ENCODE measurements at places on chromosomes 2 and 18.

DNA sequence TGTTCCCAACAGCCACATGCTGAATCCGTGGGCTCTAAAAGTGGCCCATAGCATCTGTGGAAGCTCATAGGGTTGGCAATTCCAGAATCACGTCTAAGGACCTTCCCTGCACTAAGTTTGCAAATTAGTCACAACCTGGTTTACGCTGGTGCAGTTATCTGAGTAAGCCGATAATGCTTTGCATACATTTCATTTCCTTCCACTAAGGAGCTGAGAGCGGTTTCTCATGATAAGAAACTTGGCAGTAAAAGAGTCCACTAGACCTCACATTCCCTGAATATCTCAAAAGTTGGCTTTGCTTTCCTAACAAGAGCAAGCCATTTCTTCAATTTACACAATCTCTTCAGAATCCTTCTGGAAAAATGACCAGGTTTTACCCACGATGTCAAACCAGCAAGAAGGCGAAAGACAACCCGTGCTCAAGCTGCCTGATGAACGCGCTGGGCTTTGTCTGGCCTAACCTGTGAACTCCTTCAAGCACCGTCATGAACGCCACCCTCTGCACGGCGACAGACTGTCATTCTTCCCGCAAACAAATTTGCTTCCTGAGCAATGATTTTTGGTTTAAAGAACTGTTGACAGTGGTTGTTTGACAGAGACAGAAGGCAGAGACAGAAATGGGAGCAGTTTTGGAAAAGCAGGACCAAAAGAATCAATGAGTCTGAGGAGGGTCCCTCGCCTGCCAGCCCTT lies 73.0 kb upstream of the COPS8 start:
- DNase-seq, result no peak

DNA sequence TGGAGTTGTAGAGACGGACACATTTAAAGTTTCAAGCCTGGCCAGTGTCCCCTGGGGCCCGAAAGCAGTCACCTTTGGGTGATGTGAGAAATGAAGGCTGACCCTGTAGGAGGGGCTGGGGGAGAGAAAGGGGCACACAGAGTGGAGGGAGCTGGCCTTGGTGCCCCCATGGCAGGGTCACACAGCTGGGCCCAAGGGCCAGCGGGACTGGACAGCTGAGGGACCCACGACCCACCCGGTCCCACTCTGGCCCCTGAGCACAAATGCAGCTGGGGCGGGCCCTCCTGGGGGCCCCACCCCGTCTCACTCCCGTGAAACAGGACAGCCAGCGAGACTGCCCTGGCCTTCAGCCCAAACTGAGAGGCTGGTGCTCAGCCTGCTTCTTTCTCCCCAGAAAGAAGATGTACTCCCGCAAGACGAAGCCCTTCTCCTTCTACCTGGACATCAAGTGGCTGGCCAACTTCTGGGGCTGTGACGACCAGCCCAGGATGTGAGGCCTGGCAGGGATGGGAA lies 6.1 kb downstream of the AGXT start:
- no peak for DNase-seq

DNA sequence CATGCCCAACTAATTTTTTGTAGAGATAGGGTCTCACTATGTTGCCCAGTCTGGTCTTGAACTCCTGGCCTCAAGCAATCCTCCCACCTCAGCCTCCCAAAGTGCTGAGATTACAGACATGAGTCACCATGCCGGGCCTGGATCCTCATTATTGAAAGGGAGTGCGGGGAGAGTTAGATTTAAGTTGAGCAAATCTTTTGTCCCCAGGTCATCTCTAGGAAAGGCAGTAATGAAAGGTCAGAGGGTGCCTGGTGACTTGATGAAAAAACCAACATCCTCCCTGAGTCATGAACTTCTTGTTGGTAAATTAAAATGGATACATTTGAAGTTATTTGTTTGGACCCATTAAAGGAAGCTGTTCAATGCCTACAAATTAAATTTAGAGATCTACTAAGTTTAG lies 25.1 kb downstream of the STAT4 start:
- DNase-seq, result no peak

DNA sequence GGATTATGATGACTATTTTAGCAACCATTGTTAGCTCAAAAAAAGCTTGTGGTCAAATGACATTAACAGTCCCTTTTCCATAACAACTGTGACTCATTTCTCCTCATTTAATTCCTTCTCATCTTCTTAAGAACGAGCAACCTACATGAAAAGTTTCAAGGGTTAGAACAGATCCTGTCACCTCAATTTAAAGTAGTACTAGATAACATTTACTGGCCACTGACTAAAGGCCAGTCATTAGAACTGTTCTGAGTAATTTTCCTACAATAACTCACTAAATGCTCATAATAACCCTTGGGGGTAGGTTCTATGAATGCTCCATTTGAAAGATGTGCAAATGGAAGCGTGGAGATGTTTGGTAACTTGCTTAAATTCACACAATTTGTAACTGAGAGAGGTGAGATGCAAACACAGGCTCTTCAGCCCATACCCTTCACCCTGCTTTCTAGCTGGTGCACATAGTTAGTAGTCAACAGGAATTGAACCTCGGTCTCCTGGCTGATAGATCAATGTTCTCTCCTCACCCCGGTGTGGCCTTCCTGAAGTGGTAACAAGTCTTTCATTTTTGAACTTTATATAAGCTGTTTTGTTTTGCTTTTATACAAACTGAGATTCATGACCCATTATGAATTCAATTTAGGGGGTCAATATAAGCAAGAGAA lies 212.5 kb downstream of the SETBP1 start:
- no peak for DNase-seq

DNA sequence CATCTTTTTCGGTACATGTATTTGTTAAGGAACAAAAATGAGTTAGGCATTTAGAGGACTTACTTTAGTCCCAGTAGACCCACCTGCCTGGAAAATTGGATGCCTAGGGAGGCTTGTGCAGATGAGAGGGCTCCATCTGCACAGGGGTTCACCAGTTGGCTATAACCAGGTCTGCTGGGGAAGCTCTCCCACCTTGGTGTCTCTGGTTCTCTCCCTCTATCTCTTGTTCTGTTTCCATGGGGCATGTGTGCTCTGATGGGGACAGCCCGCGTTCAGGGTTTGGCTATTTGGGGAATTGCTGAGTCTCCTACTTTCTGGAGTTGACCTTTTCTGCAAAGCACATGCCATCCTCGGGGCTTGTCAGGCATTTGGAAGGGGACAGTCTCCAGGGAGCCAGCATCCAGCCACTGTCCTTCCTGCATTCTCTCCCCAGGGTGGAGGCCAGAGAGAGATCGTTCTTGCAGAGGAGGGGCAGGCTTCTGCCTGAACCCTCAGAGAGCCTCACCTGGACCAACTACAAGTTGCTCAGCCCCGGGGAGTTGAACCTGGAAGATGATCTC lies 157.3 kb downstream of the KLHL29 start:
- no peak for DNase-seq

DNA sequence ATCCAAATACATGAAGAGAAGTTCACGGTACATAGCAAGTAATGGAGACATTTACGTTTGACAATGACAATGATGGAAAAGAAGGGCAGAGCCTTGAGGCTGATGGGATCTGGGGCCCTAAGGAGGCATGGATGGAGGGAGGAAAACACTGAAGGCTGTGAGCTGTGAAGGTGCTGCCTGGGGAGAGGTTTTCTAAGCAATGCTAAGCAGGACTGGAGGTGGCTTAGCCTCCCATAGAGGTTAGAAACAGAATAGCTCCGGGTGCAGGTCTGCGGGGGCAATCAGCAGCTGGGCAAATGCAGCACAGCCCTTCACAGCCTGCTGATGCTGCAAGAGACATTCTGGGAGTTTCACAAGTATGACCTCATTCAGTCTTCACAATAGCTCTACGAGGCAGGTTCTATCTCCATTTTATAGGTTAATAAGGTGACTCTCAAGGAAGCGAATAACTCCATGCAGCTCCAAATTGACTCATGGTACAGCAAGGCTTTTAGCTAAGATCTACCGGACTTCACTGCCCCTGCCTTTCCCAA lies 65.3 kb downstream of the MYT1L start:
- DNase-seq, result no peak

DNA sequence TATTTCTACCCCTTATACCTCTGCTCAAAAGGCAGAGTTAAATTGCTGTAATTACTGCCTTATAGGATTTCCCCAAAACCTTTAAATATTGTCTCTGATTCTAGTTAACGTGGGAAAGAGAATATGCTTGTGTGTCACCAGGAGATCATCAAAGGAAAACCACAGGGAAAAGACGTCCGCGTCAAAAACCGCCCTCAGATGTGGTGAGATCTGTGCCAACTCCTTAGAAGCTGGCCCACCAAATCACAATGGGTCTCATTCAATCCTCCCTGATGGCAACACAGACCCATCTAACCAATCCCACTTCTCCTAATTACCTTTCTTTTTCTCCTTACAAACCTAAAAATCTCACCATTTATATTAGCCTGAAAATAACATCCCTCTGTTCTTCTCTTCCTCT lies 25.4 kb downstream of the VPS54 start:
- DNase-seq, result no peak

- DNase-seq, result no peak
Observed at GRCh38 chr2:2587354-2587753, 256.3 kb upstream of the MYT1L start.

All from stimulated activated CD4-positive, alpha-beta T cell treated with anti-CD3 and anti-CD28 coated beads, Interleukin-1b, Interleukin-23, amount 100 ng/mL, for 1 hour (primary cell).